Activated T-helper 2 cell treated with anti-CD3 and anti-CD28 coated beads, Interferon-gamma antibody, Interleukin-2, Interleukin-4, amounts not matched to agents 10 μg/mL and 5 μg/mL and 100 μg/mL, durations not matched to agents 14 hours and 24 hours and 36 hours (primary cell): ENCODE measurements at places on chromosomes 13 and 19. TPM values are rescaled to one million over a fixed set of nuclear protein-coding genes. Genes with fewer than 3 reads are reported as not detected.

DNA sequence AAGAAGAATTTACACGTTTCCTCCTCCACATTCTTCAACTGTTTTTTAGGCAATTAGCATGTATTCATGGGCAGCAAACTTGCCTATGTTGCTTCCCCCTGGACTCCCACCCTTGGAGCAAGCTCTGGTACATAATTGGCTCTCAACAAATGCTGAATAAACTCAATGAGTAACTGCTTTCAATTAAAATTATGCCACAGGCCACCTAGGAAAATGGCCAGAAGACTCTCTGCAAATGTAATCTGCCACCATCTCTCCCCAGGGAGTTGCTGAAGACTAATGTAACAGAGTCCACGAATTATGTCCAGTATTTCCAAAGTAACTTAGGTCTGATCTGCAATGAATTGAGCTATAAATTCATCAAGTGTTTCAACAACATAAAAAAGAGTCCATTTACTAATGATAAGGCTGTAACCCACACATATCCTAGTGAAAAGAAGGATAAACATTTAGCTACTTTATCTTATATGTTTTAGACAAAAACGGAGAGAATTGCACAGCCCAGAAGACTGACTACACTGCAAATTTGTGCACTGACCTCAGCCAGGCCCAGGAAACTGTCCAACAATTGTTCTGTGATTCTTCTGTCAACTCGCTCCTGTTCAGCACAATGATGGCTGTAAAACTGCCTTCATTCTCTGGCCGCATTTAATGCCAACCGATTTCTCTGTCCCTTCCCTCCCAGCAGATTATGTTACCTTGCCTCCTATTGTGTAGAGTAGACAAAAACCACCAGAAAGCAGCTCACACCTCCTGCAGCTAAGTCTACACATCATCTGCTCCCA is 808.6 kb upstream of the ARGLU1 start:
- DNase-seq = no peak
- no peaks in the 10 kb centered on the region for H3K4me1 ChIP-seq
- no peaks in the 10 kb centered on the region for H3K27me3 ChIP-seq
- H3K36me3 ChIP-seq = no peaks in the 10 kb centered on the region
- H3K27ac ChIP-seq = no peak overlapping the region

DNA sequence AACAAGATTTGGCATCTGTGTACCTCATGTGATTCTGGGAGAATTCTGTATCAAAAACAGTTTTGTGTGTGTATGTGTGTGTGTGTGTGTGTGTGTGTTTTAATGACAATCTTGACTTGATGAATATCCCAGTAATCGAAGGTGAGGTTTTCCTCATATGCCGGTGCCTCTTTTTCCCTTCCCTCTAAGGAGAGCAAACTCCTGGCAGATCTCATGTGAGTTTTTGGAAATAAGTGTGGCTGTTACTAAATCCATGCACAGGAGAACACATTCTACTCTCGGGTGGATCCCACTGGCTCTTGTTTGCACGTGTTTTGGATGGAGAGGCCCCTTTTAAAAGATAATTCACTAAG is 29.0 kb upstream of the CEBPG start:
- H3K4me1 ChIP-seq = no peaks in the 10 kb centered on the region
- H3K4me3 ChIP-seq = no peak overlapping the region
- no peak for DNase-seq
- H3K27me3 ChIP-seq = peaks cover 34% of the 10 kb centered on the region
- H3K36me3 ChIP-seq = no peaks in the 10 kb centered on the region

- H3K27me3 ChIP-seq = peaks cover 10% of the 10 kb centered on the region
- no peak for DNase-seq
- no peaks in the 10 kb centered on the region for H3K4me1 ChIP-seq
- H3K4me3 ChIP-seq = no peak overlapping the region
- H3K36me3 ChIP-seq = no peaks in the 10 kb centered on the region
These were observed 24.1 kb upstream of the LGALS16 start for GRCh38 chr19:39631626-39632025.

DNA sequence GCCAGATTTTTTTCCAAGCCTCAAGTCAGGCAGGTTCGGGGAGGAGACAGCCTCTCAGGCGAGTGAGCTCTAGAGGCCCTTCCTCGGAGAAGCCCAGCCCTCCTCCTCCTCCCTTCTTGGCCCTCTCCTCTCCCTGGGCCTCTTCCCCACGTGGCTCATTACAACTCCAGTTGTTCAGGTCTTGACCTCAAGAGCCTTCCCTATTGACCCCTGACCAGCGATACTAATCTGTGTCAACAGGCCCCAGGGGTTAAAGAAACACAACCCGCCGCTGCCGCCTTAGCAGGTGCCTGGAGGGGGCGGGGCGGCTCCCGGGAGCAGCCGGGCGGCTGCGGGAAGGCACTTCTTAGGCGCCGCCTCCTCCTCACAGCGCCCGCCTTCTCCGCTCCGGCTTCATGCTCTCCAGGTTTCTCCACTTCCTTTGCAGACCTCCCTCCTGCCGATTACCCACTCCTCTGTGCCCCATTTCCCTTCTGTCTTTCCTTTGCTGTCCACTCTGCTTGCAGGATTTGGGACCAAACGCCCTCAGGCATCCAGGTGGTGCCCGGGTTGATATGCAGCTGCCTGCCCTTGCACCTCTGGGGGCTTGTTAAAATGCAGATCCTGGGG is 51.0 kb downstream of the LYL1 start:
- no peak overlapping the region for H3K27ac ChIP-seq
- H3K4me1 ChIP-seq = peaks cover 6% of the 10 kb centered on the region
- no peak overlapping the region for H3K4me3 ChIP-seq
- no peaks in the 10 kb centered on the region for H3K36me3 ChIP-seq
- DNase-seq = no peak

- no peaks in the 10 kb centered on the region for H3K27me3 ChIP-seq
- H3K4me3 ChIP-seq = no peak overlapping the region
- no peaks in the 10 kb centered on the region for H3K4me1 ChIP-seq
- no peak for DNase-seq
These were observed 99.6 kb downstream of the CCNA1 start for GRCh38 chr13:36531746-36532486.

- H3K27ac ChIP-seq = peak overlapping the region; percentile 86
- H3K36me3 ChIP-seq = peaks cover 43% of the 10 kb centered on the region
- H3K27me3 ChIP-seq = peaks cover 21% of the 10 kb centered on the region
- peak overlapping the region; percentile 93 for H3K4me3 ChIP-seq
- DNase-seq = no peak
These were observed 552 bp upstream of the GRWD1 start for GRCh38 chr19:48445256-48445605.

DNA sequence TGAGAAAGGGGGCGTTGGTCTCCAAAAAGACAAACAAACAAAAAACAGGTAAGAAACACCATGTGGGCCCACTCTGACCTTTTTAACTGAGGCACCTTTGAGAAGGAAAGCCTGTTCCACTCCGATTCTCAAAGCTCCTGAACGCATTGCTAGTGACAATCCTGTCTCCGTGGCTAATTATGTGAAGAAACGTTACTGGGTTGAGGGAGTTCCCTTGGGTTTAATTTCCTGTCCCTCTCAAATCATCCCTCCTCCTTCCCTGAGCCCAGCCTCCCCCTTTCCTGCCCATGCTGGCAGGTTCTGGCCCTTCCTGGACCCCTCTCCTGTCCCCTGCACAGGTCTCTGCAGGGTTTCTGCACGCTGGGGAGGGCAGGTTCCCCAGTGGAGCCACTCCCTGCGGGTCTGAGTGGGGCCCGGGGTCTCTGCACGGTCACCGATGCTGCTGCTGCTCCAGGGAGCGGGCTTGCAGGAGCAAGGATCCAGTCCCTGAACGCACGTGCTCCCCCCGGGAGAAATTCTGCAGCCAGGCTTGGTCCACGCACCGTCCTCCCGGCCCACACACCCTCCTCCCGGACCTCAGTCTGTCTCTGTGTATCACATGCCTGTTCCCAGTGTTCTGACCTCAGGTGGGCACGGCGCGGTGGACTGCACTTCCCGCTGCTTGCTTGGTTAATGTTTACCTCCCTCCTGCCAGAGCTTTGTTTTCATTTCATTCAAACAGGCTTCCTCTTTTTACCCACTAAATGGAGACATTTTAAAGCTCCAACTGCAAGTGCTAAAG is 76.4 kb upstream of the MCF2L start:
- no peak overlapping the region for H3K4me3 ChIP-seq
- no peaks in the 10 kb centered on the region for H3K4me1 ChIP-seq
- H3K36me3 ChIP-seq = no peaks in the 10 kb centered on the region
- DNase-seq = no peak
- H3K27me3 ChIP-seq = peaks cover 25% of the 10 kb centered on the region
- no peak overlapping the region for H3K27ac ChIP-seq

- H3K4me1 ChIP-seq = no peaks in the 10 kb centered on the region
- no peaks in the 10 kb centered on the region for H3K36me3 ChIP-seq
- no peaks in the 10 kb centered on the region for H3K27me3 ChIP-seq
- no peak overlapping the region for H3K4me3 ChIP-seq
- DNase-seq = no peak
These were observed 559.0 kb downstream of the TBC1D4 start for GRCh38 chr13:74922963-74923362.

DNA sequence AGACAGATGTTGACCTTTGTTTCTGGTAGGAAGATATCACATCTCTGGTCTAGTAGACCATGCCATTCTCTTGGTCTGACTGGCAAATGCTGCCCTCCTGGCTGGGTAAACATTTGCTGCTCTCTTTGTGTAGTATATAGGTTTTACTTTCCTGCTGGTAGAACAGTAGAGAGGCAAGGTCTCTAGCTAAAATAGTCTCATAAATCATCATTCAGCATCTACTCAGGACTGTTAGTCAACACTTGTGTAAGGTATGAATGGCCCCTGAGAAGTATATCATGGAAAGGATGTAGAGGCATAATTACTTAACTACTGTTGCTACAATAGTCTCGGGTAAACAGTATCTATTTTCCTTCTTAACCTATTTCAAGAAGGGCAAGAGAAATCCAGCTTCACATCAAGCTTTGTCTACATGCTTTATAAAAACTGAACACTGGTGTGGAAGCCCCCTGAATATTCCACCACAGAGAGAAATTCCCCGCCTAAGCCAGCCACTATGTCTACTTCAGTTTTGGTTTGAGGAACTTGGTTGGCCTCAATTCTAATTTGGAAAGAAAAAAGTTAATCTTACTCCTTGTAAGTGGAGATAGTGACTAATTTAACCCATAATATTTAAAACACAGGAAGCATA is 18.4 kb upstream of the MYCBP2 start:
- no peaks in the 10 kb centered on the region for H3K36me3 ChIP-seq
- no peak overlapping the region for H3K4me3 ChIP-seq
- H3K27ac ChIP-seq = peak overlapping the region; percentile 80

DNA sequence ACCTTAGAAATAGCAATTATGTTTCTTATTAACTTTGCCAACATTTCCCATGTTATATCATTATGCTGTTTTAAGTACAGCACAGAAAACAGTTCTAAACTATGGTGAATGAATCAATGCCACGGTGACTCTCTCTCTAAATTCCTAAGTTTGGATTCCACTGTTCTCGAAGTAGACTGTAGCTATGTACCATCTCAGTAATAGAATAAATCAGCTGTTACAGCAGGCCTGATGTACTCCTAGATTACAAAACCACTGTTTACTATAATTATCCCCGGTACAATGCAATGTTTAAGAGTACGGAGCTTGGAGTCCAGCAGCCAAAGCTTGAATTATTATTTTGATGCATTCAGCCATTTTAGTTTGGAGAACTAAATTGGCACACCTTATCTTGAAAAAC is 476.3 kb upstream of the SLITRK1 start:
- no peak overlapping the region for H3K4me3 ChIP-seq
- DNase-seq = no peak
- H3K27ac ChIP-seq = no peak overlapping the region
- H3K27me3 ChIP-seq = no peaks in the 10 kb centered on the region
- H3K4me1 ChIP-seq = no peaks in the 10 kb centered on the region

DNA sequence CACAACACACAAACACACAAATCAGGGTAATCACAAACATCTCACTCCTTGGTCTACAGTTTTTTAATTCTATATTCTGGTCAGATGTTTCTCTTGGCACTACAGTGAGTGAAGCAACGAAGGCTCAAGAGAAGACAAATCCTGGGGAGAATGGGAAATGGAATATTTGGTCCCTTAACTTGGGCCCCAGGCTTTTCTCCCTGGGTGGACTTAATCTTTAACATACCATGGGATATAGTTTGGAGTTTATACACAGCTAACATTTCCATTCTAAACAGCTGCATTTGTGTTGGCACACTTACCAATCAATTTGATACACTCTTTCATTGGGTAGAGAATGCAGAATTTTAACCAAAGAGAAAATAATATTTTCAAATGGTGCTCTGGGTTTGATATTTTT is 1132.6 kb upstream of the SLC10A2 start:
- H3K4me3 ChIP-seq = no peak overlapping the region
- H3K27ac ChIP-seq = no peak overlapping the region
- no peaks in the 10 kb centered on the region for H3K4me1 ChIP-seq
- H3K36me3 ChIP-seq = no peaks in the 10 kb centered on the region
- DNase-seq = no peak

DNA sequence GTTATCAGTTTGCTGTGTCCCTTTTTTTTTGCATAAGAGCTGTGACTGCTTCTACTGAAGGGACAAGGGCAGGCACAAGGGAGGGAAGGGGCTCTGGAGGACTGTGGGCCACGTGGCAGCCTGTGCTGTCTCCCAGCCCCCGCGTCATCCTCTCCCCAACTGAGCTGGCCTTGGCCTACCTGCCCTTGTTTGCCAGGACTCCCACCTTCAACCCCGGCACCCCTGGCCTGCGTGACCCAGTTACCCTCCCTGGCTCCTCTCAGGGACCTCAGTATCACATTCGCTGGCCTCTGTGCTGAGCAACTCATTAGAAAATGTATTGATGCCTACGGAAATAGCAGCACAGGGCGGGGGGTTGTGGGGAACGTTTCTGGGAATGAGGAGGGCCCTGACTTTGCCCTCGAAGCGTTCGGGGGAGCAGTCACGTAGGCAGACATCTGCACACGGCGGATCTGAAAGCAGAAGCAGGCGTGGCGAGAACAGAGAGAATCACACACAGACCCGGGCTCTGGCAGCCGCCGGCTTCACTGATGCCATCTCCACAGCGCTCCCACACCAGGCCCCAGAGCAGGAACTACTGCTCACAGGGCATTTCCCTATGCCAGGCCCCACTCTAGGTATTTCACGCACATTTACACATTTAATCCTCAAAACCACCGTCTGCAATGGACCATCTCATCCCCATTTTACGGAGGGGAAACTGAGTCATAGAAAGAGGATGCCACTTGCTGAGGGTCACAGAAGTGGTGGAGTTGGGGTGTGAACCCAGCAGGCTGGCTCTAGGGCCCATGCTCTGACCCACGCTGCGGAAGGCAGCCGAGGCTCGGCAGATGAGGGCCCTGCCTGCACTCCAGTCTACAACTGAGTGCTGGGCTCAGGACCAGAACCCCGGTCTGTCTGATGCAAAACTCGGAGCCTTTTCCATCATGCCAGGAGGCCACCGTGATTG is 5.7 kb upstream of the ATF5 start:
- H3K36me3 ChIP-seq = peaks cover 83% of the 10 kb centered on the region

- H3K4me1 ChIP-seq = peaks cover 13% of the 10 kb centered on the region
- H3K36me3 ChIP-seq = peaks cover 30% of the 10 kb centered on the region
- DNase-seq = no peak
These were observed 7.1 kb downstream of the CD37 start for GRCh38 chr19:49342291-49342721.

GRCh38 chr13:91162589-91162988 is 184.9 kb upstream of the MIR17HG start:
- no peak overlapping the region for H3K27ac ChIP-seq
- DNase-seq = no peak
- H3K36me3 ChIP-seq = no peaks in the 10 kb centered on the region
- no peak overlapping the region for H3K4me3 ChIP-seq
- no peaks in the 10 kb centered on the region for H3K4me1 ChIP-seq

Gene ZNF132
- 3.2 and 3.4 TPM in 2 replicates for total RNA-seq

Gene DCT
- total RNA-seq = 0.07 TPM in 1 of 2 replicates, not detected in the other

Gene PRR36
- total RNA-seq = 0.05 TPM in 1 of 2 replicates, not detected in the other
